ENCODE measurements at places on chromosomes 1 and 21.

- DNase-seq: no peak
Measured at GRCh38 chr21:45060089-45060488, 14.3 kb upstream of the ADARB1 start.

DNA sequence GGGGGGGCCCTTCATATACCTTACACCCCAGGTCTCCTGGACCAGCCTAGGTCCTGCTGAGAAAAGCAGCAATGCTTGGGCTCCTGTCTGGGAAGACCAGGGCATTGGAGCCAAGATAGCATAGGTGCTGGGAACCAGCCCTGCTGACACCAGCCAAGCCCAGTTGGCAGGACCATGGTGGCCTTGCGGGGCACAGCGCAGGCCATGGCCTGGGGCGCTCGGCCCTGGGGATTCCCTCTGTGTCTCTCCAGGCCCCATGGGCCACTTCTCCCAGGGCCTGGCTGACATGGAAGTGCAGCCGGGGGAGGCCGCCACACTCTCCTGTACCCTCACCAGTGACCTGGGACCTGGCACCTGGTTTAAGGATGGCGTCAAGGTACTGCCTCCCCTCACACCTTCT is 23.3 kb downstream of the IGFN1 start:
- DNase-seq: no peak

DNA sequence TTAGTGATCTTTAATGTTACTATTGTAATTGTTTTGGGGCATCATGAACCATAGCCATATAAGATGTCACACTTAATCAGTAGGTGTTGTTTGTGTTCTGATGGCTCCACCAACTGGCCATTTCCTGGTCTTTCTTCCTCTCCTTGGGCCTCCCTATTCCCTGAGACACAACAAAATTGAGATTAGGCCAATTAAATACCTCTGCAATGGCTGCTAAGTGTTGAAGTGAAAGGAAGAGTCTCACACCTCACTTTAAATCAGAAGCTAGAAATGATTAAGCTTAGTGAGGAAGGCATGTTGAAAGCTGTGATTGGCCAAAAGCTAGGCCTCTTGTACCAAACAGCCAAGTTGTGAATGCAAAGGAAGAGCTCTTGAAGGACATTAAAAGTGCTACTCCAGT is 30.7 kb downstream of the PPP2R5A start:
- no peak for DNase-seq

GRCh38 chr1:41360074-41360785 is 1.0 kb upstream of the FOXO6 start:
- DNase-seq: peak; percentile 34

GRCh38 chr1:108878678-108879077 is 1.9 kb downstream of the GPSM2 start:
- no peak for DNase-seq

GRCh38 chr1:150872572-150872971 is 3.8 kb downstream of the ARNT start:
- no peak for DNase-seq

- no peak for DNase-seq
Measured at GRCh38 chr21:43299441-43300277, 127.3 kb downstream of the SIK1 start.

DNA sequence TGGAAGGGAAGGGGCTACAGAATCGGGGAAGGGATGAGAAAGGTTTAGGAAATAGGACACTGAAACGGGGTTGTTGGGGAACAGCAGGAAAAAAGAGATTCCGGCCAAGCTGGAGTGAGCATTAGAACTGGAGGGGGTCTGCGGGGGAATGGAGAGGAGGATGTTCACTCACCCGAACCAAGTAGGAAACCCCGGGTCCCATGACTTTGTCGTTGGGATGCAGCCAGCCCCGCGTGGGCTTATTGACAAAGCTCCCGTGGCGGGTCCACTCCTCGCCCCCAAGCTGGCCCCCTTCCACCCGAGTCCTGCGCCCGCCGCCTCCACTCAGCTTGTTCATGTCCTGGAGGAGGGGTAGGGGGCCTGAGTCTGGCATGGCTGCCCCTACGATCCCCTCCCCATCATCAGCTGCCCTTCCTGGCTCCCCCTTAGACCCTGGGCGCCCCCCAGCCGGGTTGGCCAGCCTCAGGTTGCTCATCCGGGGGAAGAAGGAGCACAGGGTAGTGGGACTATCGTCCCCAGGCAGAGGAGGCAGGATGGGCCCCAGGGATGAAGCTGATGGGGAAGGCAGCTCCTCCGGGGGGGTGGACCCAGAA is 591 bp downstream of the SHC1 start:
- no peak for DNase-seq

- DNase-seq: no peak
Measured at GRCh38 chr1:49854741-49855140, 169.0 kb downstream of the AGBL4 start.

DNA sequence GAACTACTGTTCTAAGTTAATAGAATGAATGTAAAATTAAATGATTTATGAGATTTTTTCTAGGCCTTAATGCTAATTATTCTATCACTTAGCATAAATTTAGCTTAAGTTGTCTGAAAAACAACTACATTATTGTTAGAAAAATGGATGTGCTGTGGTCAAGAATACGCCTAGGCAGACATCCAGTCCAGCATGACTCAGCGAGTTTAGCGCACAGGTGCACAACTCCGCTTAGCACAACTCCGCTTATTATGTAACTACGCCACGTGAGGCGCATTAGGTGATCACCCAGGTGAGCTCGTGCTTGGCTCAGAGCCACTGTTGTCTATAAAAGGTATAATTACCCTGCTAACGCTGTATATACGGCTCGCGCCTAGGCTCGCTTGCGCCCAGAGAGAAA is 1043.6 kb upstream of the ADGRL4 start:
- no peak for DNase-seq

DNA sequence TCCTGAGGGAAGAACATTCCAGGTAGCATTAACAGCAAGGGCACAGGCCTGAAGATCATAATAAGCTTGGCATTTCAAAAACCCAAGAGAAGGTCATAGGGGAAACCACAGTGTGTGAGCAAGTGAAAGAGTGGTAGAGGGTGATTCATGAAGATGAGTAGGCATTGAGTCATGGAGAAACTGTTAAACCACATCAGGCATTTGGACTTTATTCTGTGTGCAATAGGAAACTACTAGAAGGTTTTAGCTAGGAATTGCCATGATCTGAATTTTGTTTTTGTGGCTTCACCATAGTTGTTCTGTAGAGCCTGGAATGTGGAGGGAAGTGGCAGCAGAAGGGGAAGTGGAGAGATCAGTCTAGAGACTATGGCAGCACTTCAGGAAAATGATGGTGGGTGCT is 359.0 kb upstream of the PTBP2 start:
- no peak for DNase-seq

DNA sequence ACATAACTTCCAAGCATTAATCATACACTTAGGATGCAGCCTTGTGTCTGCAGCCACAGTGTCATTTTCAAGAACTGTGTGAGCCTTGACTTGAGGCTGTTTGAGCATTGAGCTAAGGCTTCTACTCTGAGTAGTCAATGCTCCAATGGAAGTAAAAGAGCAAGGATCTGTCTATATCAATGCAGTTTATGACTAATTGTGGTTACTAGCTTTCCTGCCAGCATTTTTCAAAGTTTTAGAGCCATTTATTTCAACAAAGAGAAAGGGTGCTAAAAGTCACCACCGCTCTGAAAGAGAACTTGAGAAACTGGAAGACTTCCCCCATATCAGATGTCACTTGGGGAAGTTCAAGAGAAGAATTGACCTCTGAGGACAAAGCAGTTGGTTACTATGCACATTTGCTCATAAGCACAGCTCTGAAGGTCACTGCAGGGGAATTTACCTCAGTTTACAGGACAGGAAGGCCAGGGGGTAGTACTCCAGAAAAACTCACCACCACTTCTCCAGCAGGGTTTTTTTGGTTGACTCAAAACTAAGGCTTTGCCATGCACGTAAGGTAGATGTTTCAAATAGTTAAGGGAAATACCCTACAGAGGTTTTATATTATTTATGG is 24.5 kb upstream of the RGS1 start:
- DNase-seq: no peak

DNA sequence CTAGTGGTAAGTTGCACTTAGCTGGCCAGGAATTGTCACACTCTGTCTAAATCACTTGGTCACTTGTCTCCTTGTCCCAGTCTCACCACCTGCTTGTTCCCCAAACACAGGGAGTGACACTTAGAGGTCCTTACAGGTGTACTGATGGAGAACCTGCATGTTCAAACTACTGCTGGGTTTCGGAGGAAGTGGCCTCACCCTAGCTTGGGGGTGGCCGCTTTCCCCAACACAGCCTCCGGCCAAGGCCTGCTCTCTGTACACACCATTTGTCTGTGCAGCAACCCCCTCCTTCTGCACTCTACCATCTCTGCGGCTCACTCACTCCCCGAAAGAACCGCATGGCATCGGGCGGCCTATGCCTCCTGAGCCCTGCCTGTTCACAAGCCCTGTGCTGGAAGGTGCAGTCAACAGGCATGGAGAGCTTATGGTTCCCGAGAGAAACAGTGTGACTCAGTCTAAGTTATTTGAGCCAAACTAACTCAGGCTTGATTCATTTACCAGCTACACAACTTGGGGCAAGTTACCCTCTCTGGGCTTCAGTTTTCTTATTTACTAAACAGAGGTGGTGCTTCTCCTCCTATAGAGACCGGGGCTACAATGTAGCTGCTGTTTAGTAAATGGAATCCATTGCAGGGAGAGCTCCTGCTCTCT is 10.5 kb upstream of the SPRR4 start:
- no peak for DNase-seq

DNA sequence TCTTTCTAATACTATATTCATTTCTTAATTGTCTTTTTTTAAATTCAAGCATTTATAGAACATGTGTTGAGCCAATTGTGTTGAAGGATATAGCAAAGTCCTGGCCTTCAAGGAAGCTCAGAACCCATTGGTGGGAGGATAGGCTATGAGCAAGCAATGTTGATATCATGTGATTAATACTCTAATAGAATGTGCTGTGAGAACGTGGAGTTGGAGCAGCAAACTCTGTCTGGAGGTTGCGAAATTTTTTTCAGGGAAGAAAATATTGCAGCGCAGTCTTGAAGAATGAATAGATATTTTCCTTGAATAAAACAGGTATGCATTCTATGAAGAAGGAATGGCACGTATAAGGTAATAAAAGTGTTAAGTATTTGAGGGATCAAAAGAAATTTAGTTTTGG is 229.2 kb upstream of the KCNK2 start:
- DNase-seq: no peak

DNA sequence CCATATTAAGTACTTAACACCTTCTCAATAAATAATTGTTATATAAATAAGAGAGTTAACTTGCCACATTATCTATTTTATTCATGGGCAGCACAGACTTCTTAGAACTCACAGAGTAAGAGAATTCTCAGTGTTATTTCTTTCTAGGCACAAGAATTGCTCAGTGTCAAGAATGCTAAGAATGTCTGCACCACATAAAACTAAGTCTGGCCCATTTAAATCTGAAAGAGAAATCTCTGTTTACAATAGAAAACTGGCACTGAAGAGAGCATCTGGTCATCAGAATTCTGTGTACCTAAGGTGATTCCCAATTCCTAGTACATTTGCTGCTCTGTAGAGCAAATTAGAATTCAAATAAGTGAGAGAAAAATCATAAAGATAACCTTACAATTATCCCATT is 3.8 kb downstream of the OR10K2 start:
- DNase-seq: no peak

DNA sequence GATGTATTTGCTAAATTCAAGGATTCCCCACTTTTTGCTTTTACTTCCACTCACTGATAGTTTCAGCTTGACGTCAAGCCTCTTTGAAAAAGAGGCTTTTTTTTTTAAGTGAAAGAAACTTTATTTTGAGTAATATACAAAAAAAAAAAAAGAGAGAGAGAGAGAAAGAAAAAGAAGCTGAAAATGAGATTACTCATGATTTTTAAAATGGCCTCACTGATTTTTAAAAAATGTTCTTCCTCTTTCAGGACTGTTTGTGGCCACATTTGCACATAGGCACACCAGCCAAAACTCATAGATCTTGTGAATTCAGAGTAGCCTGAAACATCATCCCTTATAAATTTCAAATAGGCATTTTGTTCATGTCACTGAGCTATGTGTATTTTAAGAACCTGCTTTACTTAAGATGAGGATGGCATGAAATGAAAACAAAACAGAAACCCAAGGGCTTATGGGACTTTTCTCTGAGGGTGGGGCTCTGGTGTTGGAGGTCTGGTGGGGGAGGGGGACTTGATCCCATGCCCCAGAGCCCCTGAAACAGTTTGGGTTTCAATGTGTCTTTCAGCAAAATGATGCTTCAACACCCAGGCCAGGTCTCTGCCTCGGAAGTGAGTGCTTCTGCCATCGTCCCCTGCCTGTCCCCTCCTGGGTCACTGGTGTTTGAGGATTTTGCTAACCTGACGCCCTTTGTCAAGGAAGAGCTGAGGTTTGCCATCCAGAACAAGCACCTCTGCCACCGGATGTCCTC is 6.1 kb downstream of the ATF3 start:
- no peak for DNase-seq

DNA sequence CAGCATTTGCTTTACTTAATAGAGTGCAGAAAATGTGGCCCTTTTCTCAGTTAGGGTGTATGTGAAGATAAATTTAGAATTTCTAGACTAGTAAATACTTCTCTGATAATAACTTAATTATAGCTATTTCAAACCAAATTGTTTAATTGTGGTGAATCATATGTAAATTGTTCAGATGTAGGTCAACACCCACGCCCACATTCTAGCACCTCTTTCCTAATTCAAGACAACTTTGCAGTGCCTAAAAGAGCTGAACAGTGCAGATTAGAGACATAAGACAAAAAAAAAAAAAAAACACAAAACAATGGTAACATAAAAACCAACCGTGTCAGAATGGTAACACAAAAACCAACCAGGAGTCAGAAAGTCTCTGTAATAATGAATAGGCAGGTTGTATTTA is 758.3 kb downstream of the USP25 start:
- DNase-seq: no peak

GRCh38 chr1:202081992-202082391 is 40.7 kb upstream of the GPR37L1 start:
- no peak for DNase-seq

GRCh38 chr1:11787804-11788436 is 17.8 kb downstream of the MTHFR start:
- DNase-seq: no peak

GRCh38 chr1:147486876-147487656 is 54.2 kb upstream of the BCL9 start:
- DNase-seq: no peak

DNA sequence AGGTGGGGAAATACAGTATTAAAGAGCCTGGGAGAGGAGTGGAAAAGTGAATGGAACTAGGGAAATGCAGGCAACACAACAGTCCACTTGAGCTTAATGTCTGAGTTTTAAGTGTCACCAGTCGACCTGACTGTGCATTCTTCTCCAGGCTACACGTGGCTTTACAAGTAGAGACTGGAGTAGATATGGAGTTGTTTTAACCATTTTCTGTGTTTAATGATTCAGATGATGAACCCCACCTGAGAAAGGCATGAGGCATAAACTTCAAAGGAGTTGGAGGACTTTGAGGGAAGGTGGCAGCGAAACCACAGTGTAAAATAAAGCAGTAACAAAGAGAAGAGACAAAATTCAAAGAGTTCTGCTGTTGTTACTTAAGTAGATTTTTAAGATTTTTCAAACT is 12.6 kb downstream of the FUBP1 start:
- no peak for DNase-seq

GRCh38 chr21:23522751-23523150 is 2084.5 kb downstream of the MRPL39 start:
- no peak for DNase-seq
